ENCODE measurements at places on chromosomes 7 and 10. TPM values are rescaled to one million over a fixed set of nuclear protein-coding genes. Genes with fewer than 3 reads are reported as not detected.
A peak's percentile ranks its signal among the peaks of the same experiment; 100 is the strongest.

- DNase-seq: peak; percentile 96
These were observed 7.6 kb upstream of the ORAI2 start for GRCh38 chr7:102425639-102426267.

DNA sequence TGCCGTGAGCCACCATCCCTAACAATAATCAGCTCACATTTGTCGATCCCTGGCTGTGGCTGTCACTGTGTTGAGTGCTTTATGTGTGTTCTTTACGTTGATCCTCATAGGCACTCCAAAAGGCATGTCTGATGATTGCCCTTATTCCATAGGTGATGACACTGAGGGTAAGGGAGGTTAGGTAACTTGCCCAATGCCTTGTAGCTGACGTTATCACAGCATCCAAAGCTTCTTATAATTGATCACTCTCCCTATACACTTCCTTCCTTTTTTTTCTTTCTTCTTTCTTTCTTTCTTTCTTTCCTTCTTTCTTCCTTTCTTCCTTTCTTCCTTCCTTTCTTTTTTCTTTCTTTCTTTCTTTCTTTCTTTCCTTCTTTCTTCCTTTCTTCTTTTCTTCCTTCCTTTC lies 41.9 kb upstream of the SMARCD3 start:
- no peak for DNase-seq

Gene DPYSL4
- 0.96 TPM for total RNA-seq

Gene ACTR3C
- 3.4 TPM for total RNA-seq

Gene PON1
- not detected for total RNA-seq

DNA sequence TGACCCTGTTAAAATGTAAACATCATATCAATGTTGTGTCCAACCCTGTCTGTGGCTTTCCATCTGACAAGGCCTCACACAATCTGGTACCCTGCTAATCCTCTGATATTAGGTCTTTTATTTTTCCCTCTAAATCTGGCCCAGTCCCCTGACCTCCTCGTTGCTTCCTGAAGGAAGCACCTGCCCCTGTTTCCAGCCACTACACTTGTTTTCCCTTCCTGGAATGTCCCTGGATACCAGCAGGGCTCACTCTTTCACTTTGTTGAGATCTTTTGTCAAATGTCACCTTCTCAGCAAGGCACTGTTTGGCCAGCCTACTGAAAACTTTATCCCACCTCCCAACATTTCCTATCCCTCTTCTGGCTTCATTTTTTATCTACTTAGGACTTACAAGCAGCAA lies 2.1 kb downstream of the SAMD9L start:
- no peak for DNase-seq

Gene ENO4
- total RNA-seq: not detected

Gene UCN3
- total RNA-seq: not detected

- DNase-seq: no peak
These were observed 122.5 kb upstream of the KLF6 start for GRCh38 chr10:3907514-3907913.

Gene PAPOLB
- total RNA-seq: not detected

DNA sequence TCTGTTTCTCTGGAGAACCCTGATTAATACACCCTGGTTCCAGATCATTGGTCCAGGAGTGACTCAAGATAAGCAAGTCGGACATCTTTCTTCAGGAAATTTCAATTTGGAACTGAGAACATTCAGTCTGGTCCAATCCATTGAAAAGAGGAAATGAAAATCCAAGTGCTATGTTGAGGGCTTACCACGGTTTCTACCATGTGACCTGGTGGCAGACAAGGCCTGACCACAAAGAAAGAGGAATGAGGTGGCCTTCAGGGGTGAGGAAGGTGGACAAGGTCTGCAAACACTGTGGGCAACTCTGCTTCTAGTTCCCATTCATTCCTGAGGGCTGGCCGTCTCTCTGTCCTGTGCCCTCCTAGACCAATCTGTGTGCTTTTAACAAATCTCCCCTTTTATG lies 149.2 kb upstream of the GHITM start:
- peak; percentile 29 for DNase-seq

DNA sequence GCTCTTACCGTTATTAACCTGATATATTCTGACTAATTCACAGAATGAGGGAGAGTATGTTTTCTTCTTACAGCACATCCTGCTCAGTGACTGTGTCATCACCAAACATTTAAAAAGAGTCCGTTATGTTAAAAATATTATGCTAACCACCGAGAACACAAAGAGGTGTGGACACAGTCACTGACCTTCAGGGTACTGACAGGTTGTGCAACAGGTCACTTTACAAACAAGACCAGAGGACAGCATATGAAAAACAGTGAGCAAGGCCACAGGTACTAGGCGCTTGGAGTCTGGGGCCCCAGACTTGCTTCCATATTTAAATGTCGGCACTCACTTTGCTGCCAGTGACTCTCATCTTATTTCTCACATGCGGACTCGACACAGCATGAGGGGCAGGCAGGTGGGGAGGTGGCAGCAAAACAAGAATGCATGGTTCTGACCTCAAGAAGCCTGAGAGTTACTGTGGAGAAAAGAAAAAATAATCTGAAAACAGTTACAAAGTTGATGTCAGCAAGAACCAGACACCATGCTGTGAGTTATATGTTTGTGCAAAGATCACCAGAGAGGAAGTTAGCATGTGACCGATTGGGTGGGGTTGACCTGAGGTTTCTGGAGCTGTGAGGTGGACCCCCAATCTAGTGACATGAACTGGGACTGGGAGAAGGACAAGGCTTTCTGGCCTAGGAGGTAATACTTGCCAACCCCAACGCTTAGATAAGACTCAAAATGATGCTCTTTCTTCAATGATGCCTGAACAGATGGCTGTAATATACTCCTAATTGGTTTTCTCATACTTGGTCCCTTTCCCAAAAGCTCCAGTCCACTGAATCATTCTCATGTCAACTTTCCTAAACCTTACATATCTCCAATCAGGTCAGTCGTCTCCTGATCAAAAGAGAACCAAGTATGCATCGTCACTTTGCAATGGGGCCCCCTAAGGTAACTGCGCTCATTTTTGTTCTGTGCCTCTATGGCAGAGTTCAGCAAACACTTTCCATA lies 102.4 kb downstream of the HIPK2 start:
- no peak for DNase-seq

- DNase-seq: no peak
These were observed 164.3 kb downstream of the LCOR start for GRCh38 chr10:96996275-96996965.

DNA sequence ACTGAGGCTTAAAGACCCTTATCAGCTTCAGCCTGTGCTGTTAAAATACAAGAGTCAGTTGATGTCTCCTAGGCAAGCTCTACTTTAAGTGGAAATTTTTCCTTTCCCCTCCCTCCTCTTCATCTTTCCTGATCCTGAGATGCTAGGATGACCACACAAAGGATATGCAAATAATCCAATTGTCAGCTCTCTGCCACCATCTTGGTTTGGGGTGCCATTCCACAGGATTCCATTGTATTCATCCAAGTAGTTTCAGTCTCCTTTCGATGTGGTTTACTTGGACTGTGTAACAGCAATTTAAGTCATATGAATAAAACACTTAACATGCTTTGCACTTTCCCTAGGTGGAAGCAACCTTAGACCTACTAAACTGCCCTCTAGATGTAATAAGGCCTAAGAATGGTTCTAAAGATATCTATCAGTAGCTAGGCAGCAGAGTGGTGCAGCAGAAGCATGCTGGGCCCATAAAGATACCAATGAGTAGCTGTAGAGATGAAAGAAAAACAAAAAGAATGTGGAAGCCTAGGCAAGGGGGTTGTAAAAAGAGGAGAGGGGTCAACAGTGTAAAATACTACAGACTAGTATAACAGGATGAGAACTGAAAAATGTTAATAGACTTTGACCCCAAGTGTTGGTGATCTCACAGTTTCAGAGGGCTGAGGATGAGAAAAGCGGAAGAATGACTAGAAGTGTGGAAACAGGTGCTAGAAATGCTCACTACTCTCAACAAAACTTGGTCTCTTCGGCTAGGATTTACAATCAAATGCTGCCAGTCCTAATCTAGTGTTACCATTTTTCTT lies 2.4 kb upstream of the CFAP69 start:
- DNase-seq: no peak

GRCh38 chr7:149202831-149203231 lies 7.5 kb downstream of the ZNF282 start:
- DNase-seq: no peak

DNA sequence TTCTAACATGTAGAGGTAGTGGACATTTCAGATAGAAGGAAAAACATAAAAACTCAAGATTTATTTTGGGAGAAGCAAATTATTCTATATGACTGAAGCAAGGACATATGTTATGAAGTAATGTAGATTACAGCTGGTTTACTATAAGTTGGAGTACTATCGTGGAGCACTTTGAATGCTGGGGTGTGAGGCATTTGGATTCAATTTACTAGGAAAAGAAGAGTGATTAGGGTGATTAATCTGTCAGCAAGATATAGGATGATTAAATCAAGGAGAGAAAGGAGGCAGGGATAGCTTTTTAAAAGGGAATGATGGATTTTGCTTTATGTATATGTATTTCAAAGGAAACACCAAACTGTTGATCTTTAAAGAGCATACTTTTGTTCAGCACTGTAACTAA lies 318.4 kb upstream of the KAT6B start:
- DNase-seq: no peak

Gene HMX3
- total RNA-seq: not detected

GRCh38 chr7:99679400-99680191 lies at the start of gene CYP3A5:
TSS of gene CYP3A5 (minus strand) at chr7:99679996. CDS start at chr7:99679896, 100 bp downstream.
- DNase-seq: no peak

GRCh38 chr7:47301657-47302295 lies 280.1 kb downstream of the TNS3 start:
- no peak for DNase-seq

DNA sequence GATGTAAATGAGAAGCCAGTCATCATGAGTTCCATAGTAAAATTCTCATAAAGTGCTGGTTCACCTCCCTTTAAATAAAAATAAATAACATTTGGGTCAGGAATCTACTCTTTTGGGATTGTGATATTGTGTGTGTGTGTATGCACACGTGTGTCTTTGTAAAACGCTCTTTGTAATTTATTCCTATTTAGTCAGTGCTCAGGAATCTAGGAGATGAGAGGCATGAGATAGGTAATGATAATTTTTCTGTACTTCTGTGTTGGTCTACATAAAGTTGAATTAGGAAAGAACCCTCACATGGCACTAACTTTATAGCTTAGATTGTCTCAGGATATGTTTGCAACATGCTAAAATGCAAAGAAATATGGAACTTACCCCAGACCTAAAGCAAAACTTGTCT lies 4.9 kb upstream of the CALCR start:
- no peak for DNase-seq

Gene WDR86
- total RNA-seq: 6.2 TPM

GRCh38 chr10:97376413-97376812 lies 24.7 kb downstream of the RRP12 start:
- no peak for DNase-seq

Gene MMP21
- 0.34 TPM for total RNA-seq

Gene EIF5AL1
- total RNA-seq: 0.14 TPM

DNA sequence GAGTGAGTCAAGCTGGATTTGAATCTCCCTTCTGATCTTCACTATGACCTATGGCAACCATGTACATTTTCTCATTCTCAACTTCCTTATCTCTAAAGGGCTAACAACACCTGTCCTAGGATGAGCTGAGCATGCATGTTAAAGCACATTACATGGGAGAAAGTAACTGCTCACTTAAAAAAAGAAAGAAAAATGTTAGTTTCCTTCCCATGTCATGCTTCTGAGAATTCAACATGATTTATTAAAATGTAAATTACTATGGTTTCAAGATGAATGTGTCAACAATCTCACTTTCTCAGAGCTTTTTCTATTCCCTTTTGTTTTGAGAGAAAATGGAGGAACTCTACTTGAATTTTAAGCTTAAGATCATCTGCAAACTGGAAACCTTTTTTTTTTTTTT lies 295.3 kb downstream of the SKIDA1 start:
- DNase-seq: no peak

- no peak for DNase-seq
These were observed 295.9 kb downstream of the TWIST1 start for GRCh38 chr7:18821554-18821953.

Gene GTF2IRD2
- total RNA-seq: 21.0 TPM

GRCh38 chr10:97796651-97797050 lies 24.9 kb upstream of the SFRP5 start:
- DNase-seq: peak; percentile 45
